Stimulated activated CD4-positive, alpha-beta T cell treated with anti-CD3 and anti-CD28 coated beads, Interleukin-4, amount 100 ng/mL, for 48 hours (primary cell): ENCODE measurements at places on chromosomes 16 and 17.

- no peak for DNase-seq
These were observed 45.6 kb downstream of the ADCY7 start for GRCh38 chr16:50311891-50312501.

DNA sequence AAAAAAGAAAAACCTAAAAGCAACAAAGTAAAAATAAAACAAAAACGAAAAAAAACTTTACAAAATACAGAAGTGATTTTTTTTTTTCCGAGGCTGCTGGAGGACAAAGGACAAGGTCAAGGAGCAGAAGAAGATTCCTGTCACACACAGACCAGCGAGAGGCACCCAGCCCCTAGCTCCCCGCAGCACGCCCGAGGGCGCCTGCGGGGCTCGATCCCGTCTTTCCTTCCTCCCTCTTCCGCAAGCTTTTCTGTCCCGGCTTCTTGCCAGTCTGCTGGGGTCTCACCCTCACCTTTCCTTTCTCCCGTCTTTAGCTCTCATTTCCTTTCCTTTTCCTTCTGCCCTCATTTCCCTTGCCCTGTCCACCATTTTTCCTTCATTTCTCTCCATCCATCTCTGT is 66.1 kb upstream of the DNAH17 start:
- no peak for DNase-seq

- no peak for DNase-seq
These were observed 95.2 kb upstream of the COX10 start for GRCh38 chr17:13973960-13974651.

DNA sequence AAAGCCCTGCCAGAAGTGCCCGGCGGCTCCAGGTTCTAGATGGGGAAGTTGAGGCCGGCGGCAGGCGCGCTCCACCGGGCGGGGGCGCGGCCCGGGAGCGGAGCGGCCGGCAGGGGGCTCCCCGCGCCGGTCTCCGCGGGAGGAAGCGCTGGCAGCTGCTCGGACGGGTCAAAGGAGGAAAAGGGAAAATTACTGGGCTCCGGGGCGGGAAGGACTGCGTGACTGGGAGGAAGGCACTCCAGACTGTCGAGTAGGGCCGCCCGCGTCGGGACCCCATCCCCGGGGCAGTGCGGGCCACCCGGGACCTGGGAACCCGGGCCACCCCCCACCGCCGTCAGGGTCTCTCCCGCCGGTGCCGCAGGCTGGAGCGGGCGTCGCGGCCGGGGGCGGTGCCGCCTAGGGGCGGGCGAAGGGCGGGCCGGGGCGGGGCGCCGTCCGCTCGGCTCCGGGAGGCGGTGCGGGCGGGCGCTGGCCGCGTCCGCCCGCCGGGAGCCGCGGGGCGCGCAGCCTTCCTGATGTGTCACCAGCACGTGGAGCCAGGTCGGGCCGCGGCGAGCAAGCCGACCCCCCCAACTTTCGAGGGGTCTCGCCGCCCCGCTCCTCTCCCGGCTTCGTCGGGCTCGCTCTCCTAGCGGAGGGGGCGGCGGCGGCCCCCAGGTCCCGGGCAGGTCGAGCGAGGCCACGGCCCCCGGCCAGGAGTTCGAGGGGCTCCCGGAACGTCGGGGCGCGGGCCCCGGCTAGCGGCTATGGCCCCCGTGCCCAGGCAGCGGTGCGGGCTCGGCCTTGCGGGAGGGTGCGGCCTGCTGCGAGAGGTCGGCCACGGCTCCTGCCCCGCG is 167.5 kb downstream of the RAB11FIP4 start:
- peak; percentile 48 for DNase-seq
